M059J (cell line): ENCODE measurements at places on chromosomes 12 and 14.

- peak; percentile 86 for DNase-seq
These were observed 30.6 kb downstream of the PPFIBP1 start for GRCh38 chr12:27554421-27555186.

GRCh38 chr12:126950266-126950665 lies 1316.7 kb upstream of the TMEM132C start:
- no peak for DNase-seq

GRCh38 chr14:46840944-46841720 lies 189.6 kb upstream of the RPL10L start:
- DNase-seq, result peak; percentile 2

DNA sequence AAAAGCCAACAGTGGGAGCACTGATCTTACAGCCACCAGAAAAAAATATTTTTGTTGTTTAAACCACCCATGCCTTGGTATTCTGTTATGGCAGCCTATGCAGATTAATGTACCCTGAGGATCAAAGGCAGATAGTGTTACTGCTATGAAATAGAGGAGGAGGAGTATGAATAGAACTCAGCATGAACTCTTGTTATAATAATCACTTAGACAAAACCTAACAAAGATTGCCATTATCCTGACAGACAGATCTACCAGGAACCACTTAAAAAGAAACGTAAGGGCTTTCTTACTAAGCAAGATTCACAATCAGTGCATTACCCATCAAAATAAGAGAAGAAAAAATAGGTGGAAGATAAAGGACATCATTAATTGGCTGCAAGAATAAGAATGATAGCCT lies 558.3 kb downstream of the GALC start:
- DNase-seq, result no peak

DNA sequence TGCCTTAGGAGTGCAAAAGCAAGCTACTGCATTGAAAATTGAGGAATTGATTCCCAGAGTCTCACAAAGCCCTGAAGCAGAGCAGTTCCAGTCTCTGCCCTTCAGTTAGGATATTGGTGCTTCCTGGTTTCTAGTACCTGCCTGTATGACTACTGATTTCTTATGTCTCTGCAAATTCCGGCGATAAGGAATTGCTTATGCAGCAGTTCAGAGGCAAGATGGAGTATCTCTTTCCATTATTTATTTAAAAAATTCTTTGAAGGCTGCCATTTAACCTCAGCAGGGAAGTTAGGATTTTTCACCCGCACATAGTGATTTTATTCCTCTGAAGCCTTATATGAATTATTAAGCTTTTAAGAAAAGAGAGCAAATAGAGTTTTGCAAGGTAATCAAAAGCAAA lies 184.9 kb upstream of the SSTR1 start:
- DNase-seq, result no peak

DNA sequence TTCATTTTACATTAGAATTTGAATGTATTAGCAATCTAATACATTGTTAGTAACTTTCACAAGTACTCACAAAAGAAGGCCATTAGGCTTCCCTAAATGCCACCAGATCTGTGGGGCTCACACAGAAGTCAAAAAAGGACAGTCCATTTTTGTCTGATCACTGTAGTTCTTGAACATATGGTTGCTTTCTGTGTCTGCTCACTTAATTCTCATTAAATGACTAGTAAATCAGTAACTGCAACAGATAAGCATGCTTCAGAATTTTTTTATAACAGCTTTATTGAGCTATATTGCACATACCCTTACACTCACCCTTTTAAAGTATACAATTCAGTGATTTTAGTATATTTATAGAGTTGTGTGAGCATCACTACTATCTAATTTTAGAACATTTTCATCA lies 71.4 kb downstream of the DENND5B start:
- DNase-seq, result no peak

GRCh38 chr14:65222440-65222858 lies 120.1 kb upstream of the MAX start:
- peak; percentile 65 for DNase-seq

- DNase-seq, result no peak
These were observed 21.2 kb upstream of the HSPB8 start for GRCh38 chr12:119157528-119157927.

DNA sequence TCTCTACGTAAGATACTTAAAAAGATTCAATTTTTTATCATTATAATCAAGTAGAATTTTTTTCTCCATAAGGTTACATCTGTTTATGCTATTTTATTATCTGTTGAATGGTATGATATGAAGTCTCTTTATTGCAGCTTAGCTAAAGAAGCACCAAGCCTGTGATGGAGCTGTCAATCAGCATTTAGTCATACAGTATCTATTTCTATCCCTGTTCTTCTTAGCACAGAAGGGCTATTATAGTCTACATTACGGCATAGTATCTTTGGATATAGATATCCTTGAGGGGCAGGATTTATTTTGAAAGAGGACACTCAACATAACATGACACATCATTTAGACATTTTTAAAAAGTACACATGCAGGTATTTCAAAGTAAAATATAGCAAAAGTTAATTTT lies 277.1 kb downstream of the FOXG1 start:
- no peak for DNase-seq

GRCh38 chr12:70459786-70460185 lies 93.7 kb downstream of the KCNMB4 start:
- no peak for DNase-seq

GRCh38 chr12:4796694-4797482 lies 76.7 kb downstream of the GALNT8 start:
- DNase-seq, result no peak
